Aorta (tissue), 5 donors: ENCODE measurements at places on chromosomes 6 and 20.

DNA sequence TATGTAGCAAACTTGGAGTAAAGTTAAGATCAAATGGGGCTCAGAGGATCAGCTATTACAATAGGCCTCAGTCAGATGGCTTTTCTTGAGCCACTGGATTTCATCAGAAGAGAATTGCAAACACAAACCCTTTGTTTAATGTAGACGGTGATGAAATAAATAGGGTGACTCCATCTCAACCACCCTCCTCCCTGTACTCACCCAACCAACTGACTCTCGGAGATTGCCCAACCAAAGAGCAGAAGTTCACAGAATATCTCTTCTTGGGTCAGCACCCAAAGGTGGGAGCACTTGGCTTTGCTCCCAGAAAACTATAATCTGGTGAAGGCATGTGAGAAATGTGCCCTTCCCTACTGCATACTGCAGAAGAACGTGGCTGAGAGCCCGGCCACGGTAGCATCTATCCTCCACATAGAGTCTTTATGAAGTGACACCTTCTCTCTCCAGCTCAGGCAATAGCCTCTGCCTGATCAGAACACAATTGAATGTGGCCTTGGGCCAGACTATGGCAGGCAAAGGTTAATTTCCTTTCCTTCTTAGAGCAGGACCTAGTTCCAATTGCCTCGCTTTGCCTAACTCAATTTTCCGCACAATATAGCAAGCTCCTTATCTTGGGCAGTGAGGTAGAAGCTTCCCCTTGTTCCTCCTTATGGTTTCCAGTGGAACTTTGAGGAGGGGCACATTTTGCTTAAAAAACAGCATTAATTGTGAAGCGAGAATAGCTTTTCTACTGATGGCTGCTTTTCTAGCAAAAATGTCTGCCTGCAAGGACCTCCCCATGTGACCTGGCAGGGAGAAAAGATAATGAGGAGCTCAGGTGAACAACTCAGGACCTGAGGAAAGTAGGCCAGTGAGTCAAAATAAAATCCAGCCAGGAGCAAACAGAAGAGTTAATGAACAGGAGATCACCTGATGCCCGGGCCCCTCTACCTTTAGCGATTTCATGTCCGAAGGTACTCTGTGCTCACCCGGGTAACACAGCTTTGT, 79.4 kb downstream of the GFOD1 start:
- DNase-seq, result no peak

DNA sequence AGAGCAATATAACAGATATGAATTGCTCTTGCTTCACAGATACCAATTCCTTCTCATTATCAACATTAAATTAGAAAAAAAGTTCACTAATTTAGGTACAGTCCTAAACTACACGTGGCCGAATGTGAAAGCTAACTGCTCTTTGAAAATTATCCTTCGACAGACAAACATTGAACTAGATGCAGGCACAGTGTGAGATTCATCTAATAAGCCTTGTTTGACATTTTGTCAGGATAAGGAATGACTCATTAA, 1.1 kb downstream of the FAM184A start:
- DNase-seq, result no peak

- DNase-seq, result no peak
These were observed 24.1 kb downstream of the FOXP4 start for GRCh38 chr6:41570259-41570615.

DNA sequence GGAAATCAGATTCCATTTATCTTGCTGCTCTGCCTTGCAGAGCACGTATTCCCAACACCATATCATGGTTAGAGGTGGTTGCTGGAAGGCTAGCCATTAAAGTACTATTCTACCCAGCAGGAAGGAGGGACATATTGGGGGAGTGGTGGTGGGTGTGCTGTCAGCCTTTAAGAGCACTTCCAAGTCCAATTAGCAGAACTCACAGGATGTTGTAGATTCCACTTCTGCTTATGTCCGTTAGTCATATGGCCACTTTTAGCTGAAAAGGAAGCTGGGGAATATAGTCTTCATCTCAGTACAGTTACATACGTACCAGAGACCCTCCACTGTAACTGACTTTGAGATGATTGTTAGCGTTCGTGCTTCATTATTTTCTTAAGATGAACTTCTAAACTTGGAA, 94.4 kb downstream of the SAMD3 start:
- DNase-seq, result no peak

GRCh38 chr6:14981960-14982359, 263.9 kb upstream of the JARID2 start:
- DNase-seq, result no peak

DNA sequence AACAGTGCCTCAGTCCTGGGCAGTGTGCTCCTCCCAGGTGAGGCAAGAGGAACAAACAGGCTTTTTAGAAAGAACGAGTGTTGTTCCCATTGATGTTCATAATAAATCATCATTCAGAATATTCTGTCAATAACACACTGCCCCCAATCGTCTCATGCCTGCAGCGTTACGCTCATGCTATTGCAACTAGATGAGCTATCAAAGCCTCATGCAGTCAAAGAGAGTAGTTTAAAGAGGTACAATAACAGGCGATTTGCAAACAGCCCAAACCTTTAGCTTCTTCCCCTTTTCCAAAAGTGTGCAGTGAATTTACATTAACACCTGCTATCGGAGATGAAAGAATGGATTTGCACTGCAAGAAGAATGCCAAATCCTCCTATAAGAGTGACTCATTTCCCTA, 1164.7 kb upstream of the MAP3K7 start:
- no peak for DNase-seq

DNA sequence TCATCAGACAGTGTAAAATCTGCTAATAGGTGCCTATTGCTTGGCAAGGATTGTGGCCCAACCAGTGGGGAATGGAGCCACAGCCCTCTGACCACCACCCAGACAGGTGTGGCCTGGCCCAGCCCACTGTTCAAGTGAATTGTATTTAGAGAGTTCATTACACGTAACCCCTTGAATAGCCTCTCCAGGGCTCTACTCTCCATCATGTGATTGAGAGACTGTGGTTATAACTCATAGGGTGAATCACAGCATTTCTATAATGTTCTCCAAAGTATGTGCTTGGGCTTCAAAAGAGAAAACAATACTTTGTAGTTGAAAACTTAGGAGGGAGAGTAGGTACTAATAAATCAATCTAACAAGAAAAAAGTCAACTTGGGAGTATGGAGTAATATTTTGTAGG, 38.4 kb downstream of the ALDH8A1 start:
- no peak for DNase-seq

- no peak for DNase-seq
These were observed 97.2 kb downstream of the TMEM242 start for GRCh38 chr6:157226026-157226625.

- DNase-seq, result no peak
These were observed 182.8 kb downstream of the ZDHHC14 start for GRCh38 chr6:157563611-157564284.

- no peak for DNase-seq
These were observed 10.4 kb downstream of the PHACTR3 start for GRCh38 chr20:59614714-59615113.

GRCh38 chr6:126054258-126054702, 67.9 kb downstream of the TRMT11 start:
- no peak for DNase-seq

- no peak for DNase-seq
These were observed 45.4 kb downstream of the MKKS start for GRCh38 chr20:10388597-10388996.

DNA sequence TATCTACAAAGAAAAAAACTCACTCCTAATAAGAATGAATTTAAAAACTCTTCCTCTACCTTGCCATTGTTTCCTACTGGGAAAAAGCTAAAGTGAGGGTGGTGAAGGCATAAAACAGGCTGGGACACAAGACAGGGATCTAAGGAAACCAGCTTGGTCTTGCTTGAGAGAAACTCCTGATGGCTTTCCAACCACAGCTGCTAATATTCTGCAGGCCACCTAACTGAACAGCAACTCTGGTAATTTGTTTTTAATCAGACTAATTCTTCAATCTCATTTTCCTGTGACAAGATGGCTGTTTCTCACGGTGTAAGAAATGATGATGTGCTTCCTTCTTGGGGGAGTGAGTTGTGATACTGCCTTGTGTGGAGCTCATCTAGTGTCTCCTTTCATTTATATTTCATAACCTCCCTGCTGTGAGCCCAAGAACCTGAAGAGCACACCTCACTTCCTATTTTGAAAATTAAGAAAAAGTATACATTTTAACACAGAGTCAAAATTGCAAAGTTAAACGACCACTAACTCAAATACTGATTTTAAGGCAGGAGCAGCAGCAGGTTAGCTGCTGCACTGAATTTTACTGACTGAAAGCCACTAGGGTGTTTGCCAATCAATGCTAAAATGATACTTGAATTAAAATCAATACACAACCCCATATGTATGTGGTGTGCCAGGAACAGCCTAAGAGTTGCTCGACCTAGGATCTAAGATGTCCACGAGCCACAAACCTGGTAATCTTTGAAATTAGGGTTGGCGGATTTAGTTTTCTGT, 58.0 kb downstream of the BACH2 start:
- DNase-seq, result no peak

GRCh38 chr6:134346932-134347545, 29.1 kb upstream of the SGK1 start:
- DNase-seq, result no peak

DNA sequence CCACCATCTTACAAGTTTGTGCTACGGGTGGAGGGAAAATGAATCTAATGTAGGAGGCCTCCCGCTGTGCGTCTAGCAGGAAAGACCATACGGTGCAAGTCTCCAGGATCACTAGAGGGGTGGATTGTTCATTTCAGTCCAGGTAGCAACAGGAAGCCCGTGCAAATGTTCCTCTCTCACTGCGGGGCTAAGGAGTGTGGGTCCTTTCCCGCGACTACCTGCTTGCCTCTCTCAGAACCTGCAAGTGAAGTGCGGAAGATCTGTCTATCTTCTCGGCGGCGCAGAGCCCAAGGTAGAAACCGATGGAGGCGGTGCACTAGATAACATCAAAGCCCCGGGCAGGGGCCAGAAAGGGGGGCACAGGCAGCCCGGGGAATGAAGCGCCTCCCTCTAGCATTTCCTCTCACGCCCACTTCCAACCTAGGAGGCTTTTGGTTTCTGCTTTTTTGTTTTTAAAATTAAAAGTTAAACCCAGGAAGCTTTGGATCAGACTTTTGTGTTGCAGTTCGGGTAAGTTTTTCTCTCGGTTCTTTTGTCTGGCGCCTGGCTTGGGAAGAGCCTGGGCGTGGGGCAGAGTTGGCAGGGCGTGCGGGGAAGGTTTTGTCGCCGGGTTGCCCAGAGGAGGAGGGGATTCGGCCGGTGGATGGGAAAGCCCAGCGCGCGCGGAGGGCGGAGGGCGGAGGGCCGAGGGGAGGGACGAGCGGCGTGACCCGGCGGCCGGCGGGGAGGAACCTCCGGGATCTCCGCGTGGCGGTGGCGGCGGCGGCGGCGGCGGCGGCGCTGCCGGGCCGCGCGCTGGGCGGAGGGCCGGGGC, 3.5 kb upstream of the HIVEP1 start:
- peak; percentile 92 for DNase-seq

DNA sequence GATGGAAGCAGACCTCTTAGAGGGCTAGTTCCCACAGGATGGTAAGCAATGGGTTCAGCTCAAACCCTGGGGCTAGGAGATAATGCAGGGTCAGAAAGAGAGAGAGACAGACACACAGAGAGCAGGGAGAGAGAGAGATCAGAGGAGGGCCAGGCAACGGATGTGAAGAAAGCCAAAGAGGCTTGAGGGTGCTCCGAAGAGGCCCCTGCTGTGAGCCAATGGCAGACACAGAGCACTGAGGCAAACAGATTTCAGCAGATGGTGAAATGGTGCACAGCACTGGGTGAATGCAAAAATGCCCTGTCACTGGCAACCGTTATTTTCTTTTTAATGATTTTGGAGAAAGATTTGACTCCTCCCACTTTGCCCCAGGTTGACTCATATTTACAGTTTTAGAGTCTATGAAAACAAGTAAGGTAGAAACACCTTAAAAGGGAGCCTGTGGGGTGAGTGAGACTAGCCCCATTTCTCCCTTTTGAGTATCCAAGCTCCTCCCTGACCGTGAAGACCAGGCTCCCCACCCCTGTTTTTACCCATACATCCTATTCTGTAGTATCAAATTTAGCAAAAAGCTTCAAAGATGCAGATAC, 840 bp downstream of the DEFB132 start:
- no peak for DNase-seq

- no peak for DNase-seq
These were observed 6.9 kb upstream of the CTNNBL1 start for GRCh38 chr20:37686762-37687477.

- DNase-seq, result peak; percentile 83
These were observed 8.5 kb downstream of the RBM38 start for GRCh38 chr20:57399587-57400155.

DNA sequence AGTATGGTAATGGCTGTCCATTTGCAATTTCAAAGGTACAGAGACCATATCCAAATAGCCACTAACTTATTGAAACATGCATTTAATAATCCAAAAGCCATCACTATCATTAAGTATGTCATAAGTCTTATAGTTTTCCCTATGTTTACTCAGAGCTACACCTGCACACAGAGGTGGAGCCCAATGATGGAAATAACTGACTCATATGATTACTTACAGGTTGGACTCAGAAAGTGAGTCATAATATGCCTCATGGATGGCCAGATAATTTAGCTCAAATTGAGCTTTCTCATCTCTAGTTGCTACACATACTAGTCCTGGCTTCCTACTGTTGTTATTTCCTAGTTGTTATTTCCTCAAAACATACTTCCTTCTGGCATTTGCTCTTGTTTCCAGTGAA, 104.4 kb upstream of the KHDRBS2 start:
- no peak for DNase-seq

GRCh38 chr6:29465801-29466200, 8.8 kb downstream of the OR2H1 start:
- DNase-seq, result no peak

- DNase-seq, result no peak
These were observed 39.4 kb upstream of the MRPS10 start for GRCh38 chr6:42257063-42257462.

GRCh38 chr6:17714879-17715851, 8.4 kb upstream of the NUP153 start:
- peak; percentile 34 for DNase-seq

DNA sequence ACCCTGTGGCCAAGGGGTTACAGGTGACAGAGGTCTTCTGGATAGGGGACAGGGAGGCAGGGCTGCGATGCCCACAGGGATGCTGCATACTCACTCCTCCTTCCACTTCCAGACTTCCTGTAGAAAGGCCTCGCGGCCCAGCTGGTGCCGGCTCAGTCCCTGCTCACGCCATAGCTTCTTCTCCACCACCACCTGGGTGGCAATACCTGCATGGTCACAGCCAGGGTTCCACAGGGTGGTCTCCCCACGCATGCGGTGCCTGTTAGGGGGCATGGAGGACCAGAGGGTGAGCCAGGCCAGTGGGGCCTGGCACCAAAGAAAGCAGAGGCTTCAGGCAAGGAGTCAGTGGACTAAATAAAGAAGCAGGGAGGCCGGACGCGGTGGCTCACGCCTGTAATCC, 8.3 kb upstream of the VWA7 start:
- no peak for DNase-seq

DNA sequence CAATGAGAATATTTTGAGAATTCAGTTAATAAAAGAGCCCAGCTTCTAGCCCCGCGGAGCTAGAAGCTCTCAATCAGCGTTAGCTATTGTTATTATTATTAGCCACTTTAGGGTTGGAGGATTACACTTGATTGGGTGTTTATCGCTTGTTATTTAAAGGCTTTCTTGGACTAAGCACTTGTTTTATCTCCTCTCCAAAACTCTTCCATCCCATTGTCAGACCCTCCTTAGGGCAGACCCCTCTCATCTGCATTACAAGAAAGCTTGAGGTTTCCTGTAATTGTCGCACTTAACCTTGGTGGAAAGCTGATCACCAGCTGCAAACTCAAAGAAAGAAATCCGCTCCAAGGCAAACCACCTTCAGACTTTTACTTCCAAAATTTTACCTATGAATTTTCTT, 4.8 kb downstream of the DPPA5 start:
- DNase-seq, result no peak
